ENCODE measurements at places on chromosomes 2 and 18.

GRCh38 chr2:142100970-142101369 is 29.8 kb downstream of the LRP1B start:
- no peak for DNase-seq

DNA sequence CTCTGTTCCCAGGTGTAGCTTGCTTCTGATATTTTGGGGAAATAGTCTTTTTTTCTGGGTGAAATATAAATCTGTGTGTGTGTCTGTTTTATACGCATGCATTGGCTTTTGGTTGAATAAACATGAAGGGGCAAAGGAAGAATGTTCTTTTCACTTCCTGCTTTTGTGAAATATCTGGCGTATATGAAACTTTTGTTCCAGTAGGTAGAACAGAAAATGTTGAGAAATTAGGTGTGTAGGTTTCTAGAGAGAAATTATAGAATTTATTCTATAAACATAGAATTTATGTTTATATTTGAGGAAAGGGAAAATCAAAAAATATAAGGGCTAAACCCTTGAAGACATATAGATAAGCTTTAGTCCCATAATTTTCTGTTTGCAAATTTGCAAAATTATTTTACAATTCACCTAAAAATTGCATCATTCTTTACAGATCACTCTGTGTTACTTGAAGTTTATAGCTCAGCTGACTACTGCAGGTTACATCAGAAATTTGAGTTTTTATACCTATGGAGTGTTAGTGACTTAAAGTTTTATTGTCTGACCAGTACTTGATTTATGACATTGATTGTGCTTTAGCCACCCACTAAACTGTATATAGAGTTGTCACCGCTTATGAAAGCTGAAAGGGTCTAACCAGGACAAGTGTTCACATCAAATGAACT is 116.1 kb downstream of the FAM117B start:
- DNase-seq = no peak

GRCh38 chr18:8942909-8943545 is 159.5 kb upstream of the NDUFV2 start:
- DNase-seq = no peak

DNA sequence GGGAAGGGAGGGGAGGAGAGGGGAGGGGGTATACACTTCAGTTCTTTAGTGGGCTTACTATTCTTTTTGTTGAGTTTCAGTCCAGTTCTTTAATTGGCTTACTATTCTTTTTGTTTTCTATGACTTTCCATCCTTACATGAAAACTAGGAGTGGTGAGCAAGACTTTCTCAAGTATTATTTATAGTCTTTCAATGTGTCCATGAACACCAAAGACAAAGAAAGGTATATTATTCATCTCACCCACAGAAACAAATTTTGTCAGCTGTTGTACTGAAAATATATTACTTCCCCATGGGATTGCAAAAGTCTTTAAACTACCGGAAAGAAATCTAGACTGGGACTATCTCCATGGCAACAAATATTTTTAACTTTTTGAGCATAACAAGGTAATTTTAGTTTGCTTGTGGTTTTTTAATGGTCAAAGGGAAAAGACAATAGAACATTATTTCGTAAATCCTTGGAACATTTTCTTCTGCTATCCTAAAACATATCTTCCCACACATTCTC is 17.6 kb downstream of the ADAM17 start:
- no peak for DNase-seq

- DNase-seq = no peak
Observed at GRCh38 chr2:41972819-41973218, 75.0 kb upstream of the PKDCC start.

- DNase-seq = no peak
Observed at GRCh38 chr2:25201265-25201664, 32.9 kb upstream of the POMC start.

Measured in HS-27A (cell line).